Cerebellum (tissue), 4 donors: ENCODE measurements at places on chromosomes 7 and 10.

- DNase-seq: no peak
These were observed 17.7 kb downstream of the CLIP2 start for GRCh38 chr7:74306730-74307469.

- peak; percentile 41 for DNase-seq
These were observed 95.1 kb upstream of the DIP2C start for GRCh38 chr10:784403-785088.

GRCh38 chr7:98352621-98353020 lies 48.3 kb downstream of the BAIAP2L1 start:
- DNase-seq: no peak

DNA sequence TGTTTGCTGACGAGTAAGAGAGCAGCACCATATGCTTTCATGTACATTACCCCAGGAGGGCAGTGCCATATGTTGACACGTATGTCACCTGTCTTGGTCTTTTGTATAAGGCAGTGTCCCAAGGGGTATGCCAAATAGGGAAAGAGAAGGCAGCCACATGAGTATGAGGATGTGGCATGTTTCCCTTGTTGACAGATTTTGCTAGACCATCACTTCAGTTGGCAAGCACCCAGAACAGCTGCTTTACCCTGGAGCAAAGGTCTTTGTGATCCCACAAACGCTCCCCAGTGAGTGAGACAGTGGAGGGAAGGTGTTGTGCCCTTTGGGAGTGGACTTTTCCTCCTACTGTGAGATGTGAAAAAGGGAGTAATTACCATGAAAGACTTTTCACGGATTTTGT lies 350.1 kb downstream of the ETV1 start:
- no peak for DNase-seq

- no peak for DNase-seq
These were observed 17.4 kb upstream of the CEP41 start for GRCh38 chr7:130458257-130458656.
